ENCODE measurements at places on chromosomes 12 and 14.

DNA sequence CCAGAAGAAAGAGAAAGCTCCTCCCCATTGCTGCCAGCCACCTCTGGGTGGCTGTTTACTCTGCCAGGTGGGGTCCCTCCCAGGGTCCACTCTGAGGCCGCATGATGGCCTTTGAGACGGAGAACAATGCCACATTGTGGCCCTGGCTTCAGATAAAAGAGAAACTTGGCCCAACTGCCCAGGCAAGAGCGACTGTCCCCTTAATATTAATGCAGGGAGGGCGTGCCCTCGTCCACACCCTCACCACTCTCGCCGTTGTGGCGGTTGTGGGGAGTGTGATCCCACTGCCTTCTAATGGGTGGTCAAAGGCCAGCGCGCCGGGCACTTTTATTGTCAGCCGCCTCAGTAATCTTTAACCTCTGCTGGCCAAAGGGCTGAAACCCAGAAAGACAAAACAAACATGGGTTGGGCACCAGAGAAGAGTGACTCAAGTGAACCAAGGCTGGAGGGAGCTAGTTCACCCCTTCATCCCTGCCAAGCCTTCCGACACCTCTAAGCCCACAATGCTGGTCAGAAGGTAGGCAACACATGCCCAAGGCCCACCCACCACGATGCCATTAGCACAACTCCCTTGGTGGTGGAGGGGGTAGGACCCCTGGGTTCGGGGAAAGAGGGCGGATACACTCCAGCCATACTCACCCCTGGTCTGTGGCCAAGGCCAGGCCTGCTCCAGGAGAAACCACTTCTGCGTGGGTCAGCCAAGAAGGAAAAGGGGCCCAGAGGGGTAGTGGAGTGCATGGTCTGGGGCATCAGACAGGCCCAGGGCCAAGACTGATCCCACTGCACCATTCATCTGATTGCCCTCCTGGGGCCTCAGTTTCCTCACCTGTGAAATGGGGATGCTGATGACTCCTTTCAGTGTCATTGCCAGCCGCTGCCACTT is 44.5 kb upstream of the BCL11B start:
- no peaks in the 10 kb centered on the region for H3K27me3 ChIP-seq
- no peaks in the 10 kb centered on the region for H3K36me3 ChIP-seq
- no peak overlapping the region for H3K4me3 ChIP-seq
- peaks cover 55% of the 10 kb centered on the region for H3K4me1 ChIP-seq
- peak overlapping the region; percentile 87 for H3K27ac ChIP-seq
- peak; percentile 67 for DNase-seq

DNA sequence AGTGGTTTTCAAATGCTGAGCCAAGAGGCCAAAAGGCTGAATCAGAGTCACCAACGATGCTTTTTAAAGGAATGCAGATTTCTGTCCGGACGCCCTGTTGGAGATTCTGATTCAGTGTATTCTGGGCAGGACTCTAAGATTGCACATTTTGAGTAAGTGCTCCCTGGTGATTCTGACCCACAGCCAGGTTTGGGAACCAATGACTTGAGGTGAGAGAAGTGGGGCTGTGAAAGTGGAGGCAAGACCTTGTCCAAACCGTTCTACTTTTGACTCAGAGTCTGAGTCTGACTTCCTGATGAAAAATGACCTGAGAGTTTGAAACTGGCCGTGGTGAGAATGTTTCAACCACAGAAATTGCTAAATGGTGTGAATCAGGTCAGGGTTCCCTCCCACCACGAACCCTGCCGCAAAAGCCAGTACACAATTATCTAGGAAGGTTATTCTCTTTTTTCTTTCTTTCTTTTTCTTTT is 90.2 kb downstream of the NTN4 start:
- H3K27ac ChIP-seq: no peak overlapping the region
- H3K4me3 ChIP-seq: no peak overlapping the region
- H3K4me1 ChIP-seq: no peaks in the 10 kb centered on the region
- peaks cover 3% of the 10 kb centered on the region for H3K36me3 ChIP-seq

- peaks cover 12% of the 10 kb centered on the region for H3K4me1 ChIP-seq
- H3K4me3 ChIP-seq: no peak overlapping the region
- H3K36me3 ChIP-seq: peaks cover 34% of the 10 kb centered on the region
- peak; percentile 90 for DNase-seq
- H3K27me3 ChIP-seq: no peaks in the 10 kb centered on the region
- peak overlapping the region; percentile 87 for H3K27ac ChIP-seq
These were observed 63.7 kb upstream of the DNM1L start for GRCh38 chr12:32615441-32615840.

DNA sequence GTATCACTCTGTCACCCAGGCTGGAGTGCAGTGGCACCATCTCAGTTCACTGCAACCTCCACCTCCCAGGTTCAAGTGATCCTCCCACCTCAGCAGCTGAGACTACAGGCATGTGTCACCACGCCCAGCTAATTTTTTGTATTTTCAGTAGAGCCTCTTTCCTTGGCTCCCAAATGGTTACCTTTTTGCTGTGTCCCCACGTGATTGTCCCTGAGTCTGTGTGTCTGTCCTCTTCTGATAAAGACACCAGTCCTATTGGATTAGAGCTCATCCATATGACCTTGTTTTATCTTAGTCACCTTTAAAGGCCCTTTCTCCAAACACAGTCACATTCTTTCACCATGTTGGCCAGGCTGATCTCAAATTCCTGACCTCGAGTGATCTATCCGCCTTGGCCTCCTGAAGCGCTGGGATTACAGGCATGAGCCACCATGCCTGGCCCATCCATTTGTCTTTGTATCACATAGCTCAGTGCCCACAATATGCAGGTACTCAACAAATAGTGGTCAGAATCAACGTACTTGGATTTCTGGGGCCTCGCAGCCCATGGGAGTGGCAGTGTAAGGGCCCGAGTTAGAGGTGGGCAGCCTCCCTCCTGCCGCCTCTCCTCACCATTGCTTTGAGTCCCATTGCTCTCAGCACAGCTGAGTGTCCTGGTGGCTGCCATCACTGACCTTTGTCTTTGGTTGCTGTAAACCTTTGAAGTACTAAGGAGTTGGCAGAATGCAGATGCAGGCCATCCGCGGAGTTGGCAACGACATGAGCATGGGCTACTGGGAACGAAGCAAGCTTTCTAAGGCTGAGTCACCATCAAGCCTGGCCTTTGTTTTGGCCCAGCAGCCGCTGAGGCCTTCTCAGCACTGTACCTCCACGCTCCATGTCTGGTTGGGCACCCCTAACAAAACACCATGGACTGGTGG is 9.3 kb downstream of the TPCN1 start:
- H3K36me3 ChIP-seq: peaks cover 78% of the 10 kb centered on the region
- peaks cover 23% of the 10 kb centered on the region for H3K4me1 ChIP-seq
- peak overlapping the region; percentile 60 for H3K27ac ChIP-seq
- H3K4me3 ChIP-seq: no peak overlapping the region
- H3K27me3 ChIP-seq: no peaks in the 10 kb centered on the region

GRCh38 chr12:64256166-64256800 is 34.2 kb upstream of the KICS2 start:
- no peak overlapping the region for H3K4me3 ChIP-seq
- peak; percentile 34 for DNase-seq
- H3K27ac ChIP-seq: no peak overlapping the region
- no peaks in the 10 kb centered on the region for H3K36me3 ChIP-seq

DNA sequence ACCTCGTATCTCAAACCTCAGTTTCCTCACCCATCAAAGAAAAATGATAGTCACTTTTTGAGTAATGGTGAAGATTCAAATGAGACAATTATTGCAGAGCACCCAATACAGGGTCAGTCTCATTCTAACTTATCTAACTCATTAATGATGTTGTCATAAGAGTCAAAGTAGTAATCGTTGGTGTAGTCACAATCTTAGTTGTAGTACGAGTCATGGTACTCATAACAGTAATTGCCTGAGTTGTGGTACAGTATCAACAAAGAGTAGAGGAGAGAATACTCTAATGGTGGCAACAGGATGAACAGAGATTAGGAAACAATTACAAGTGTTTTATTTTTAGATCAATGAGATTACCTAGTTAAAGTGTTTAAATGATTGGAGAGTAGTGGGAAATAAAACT is 93.6 kb upstream of the TMTC2 start:
- H3K27me3 ChIP-seq: no peaks in the 10 kb centered on the region
- no peak overlapping the region for H3K27ac ChIP-seq
- no peak for DNase-seq
- H3K4me1 ChIP-seq: no peaks in the 10 kb centered on the region

GRCh38 chr12:131274906-131275305 is 321.2 kb downstream of the ADGRD1 start:
- no peak overlapping the region for H3K4me3 ChIP-seq
- H3K27me3 ChIP-seq: peaks cover 15% of the 10 kb centered on the region
- DNase-seq: no peak
- H3K4me1 ChIP-seq: peaks cover 6% of the 10 kb centered on the region

DNA sequence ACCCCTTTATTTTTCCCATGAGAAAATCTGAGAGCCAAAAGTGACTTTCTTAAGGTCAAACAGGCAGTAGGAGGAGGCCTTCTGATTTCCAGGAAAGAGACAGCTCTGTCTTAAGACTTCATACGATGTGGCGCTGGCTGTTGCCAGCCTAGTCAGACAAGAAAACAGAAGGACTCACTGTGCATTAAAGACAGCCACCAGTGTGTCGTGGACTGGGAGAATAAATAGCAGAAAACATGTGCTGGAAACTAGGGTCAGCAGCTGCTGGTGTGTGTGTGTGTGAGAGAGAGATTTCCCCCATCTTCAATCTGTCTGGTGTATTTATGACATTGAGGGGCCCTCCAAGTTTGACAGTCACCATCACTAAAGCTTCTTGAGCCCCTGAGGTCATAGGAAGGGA is 708.6 kb upstream of the TMEM132C start:
- no peak overlapping the region for H3K27ac ChIP-seq
- H3K4me1 ChIP-seq: no peaks in the 10 kb centered on the region
- H3K4me3 ChIP-seq: no peak overlapping the region
- no peaks in the 10 kb centered on the region for H3K36me3 ChIP-seq
- H3K27me3 ChIP-seq: no peaks in the 10 kb centered on the region
- no peak for DNase-seq

DNA sequence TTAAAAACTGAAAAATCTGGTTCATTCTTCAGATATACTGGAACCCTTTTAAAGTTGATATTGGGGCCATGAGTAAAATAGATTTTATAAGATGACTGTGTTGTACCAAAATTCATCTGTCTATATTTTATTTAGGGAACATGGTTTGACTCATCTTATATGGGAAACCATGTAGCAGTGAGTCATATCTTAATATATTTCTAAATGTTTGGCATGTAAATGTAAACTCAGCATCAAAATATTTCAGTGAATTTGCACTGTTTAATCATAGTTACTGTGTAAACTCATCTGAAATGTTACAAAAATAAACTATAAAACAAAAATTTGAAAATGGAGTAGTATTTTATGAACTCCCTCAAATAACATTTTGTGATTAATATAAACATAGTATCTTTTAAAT is 14.2 kb downstream of the PTGER2 start:
- no peaks in the 10 kb centered on the region for H3K36me3 ChIP-seq
- no peaks in the 10 kb centered on the region for H3K4me1 ChIP-seq
- no peak overlapping the region for H3K27ac ChIP-seq
- H3K27me3 ChIP-seq: no peaks in the 10 kb centered on the region
- H3K4me3 ChIP-seq: no peak overlapping the region

GRCh38 chr12:106039242-106039641 is 99.5 kb downstream of the NUAK1 start:
- H3K27ac ChIP-seq: no peak overlapping the region
- H3K4me1 ChIP-seq: no peaks in the 10 kb centered on the region
- no peaks in the 10 kb centered on the region for H3K27me3 ChIP-seq

- no peaks in the 10 kb centered on the region for H3K27me3 ChIP-seq
- H3K36me3 ChIP-seq: no peaks in the 10 kb centered on the region
- no peak for DNase-seq
- H3K27ac ChIP-seq: no peak overlapping the region
- H3K4me3 ChIP-seq: no peak overlapping the region
- H3K4me1 ChIP-seq: no peaks in the 10 kb centered on the region
These were observed 42.8 kb downstream of the NOS1 start for GRCh38 chr12:117318591-117318990.

DNA sequence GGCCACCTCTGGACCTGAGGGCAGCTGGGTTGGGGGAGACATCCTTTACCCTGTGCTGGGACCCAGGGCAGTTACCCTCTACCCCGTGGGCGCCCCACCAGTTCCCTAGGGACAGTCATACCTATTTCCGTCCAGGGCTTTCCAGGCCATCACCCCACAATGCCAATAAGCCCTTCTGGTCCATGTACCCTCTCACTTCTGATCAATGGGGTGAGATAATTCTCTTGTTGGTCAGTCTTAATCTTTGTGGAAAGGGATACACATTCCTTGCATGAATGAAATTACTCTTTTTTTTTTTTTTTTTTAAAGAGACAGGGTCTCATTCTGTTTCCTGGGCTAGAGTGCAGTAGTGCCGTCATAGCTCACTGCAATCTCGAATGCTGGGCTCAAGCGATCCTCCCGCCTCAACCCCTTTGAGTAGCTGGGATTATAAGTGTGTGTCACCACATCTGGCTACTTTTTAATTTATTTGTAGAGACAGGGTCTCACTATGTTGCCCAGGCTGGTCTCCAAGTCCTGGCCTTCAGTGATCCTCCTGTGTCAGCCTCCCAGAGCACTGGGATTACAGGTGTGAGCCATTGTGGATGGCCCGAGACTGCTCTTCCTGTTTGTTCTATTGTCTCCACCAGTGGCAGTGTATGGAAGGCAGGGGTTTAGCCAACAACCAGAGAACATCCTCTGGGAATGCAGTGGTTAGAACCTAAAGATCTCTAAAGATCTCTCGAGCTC is 46.3 kb upstream of the STON2 start:
- no peak overlapping the region for H3K4me3 ChIP-seq
- no peak for DNase-seq
- peaks cover 2% of the 10 kb centered on the region for H3K27me3 ChIP-seq
- no peaks in the 10 kb centered on the region for H3K36me3 ChIP-seq
- no peak overlapping the region for H3K27ac ChIP-seq

DNA sequence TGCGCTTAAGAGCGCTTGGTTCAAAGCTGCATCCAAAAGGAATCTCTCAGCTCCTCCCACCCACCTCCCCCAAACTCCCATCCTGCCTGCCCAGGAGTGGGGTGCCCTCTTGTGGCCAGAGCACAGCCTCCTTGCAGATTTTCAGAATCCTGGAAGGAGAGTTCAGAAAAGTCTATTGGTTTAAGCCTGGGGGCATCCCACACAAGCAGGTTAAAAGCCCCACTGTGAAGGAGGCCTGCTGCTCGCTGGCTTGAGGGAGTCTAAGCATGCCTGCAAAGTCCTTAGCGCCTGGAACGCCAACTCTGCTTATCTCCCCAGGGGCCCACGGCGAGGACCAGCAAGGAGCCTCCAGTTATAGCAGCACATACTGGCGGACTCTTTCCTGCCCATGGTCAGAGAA is 297.1 kb downstream of the KSR2 start:
- H3K4me3 ChIP-seq: no peak overlapping the region
- no peaks in the 10 kb centered on the region for H3K4me1 ChIP-seq
- DNase-seq: no peak
- H3K27me3 ChIP-seq: peaks cover 2% of the 10 kb centered on the region

DNA sequence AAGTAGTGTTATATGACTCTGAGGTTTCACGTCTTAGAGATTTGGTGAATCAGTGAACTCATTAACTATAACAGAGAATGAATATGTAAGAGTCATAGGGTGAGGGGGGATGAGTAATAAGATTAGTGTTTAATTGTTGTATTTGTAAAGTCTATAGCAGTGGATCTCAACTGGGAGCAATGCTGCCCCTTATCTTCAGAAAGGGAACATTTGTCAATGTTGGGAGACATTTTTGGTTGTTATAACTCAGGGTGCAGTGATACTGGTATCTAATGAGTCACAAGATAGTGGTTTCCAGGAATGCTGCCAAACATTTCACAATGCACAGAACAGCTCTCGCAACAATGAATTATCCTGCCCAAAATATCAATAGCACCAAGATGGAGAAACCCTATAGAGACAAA is 1193.7 kb downstream of the GALC start:
- no peaks in the 10 kb centered on the region for H3K27me3 ChIP-seq
- no peaks in the 10 kb centered on the region for H3K4me1 ChIP-seq
- no peaks in the 10 kb centered on the region for H3K36me3 ChIP-seq
- H3K4me3 ChIP-seq: no peak overlapping the region

Data from large intestine (tissue), 12 donors.